ENCODE measurements at places on chromosomes 2 and 18.

DNA sequence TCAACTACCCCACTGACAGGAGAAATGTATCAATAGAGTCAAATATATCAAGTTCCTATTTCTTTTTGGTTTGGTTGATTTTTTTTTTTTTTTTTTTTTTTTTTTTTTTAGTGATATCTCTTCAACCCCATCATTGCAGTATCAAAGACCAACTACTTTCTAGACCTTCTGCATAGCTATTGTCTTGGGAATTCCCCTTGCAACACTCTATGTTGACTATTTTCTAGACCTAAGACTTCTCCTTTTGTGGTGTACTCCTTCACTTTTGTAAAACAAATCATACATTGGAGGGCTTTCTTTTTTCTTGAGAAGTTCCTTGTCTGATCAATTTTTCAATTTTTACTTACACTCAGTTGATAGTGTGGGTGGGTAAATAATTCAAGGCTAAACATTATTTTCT is 46.5 kb upstream of the NR4A2 start:
- no peak for DNase-seq

DNA sequence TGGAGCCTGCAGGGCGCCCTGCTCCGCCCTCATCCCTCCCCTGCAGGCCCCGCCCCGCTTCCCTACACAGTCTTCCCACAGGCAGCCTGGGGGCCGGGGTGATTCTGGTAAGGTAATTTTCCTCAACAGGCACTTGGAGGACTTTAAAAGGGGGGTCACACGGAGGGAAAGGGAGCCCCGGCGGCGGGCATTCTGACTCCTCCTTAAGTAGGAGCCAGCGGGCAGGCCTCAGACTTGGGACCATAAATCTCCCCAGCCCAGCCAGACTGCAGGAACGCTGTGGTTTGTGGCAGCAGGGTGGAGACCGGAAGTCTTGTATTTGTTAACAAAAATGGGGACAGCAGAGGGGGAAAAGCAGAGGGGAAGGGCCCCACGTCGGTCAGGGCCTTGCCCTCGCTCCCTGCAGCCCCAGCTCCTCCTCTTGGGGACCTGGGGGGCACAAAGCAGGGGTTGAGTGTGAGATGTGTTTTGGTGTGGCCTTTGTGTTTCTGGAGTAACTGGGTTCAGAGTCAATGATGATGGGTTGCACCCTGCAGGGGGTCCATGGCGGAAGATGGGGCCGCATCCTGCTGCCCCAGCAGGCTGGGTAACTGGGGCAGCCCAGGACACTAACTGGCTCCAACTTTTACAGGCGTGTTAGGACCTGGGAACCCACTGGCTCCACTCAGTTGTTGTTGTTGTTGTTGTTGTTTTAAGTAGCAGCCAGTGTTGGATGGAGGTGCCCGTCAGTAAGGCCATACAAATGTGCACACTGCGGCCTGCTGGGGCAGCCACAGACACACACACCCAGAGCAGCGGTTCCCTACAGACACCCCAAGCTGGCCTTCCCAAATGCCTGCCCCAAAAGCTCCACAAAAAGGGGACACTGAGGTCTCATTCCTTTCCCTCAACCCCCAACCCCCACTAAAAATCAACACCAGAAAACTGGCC is 27.7 kb downstream of the SMAD7 start:
- peak; percentile 55 for DNase-seq

DNA sequence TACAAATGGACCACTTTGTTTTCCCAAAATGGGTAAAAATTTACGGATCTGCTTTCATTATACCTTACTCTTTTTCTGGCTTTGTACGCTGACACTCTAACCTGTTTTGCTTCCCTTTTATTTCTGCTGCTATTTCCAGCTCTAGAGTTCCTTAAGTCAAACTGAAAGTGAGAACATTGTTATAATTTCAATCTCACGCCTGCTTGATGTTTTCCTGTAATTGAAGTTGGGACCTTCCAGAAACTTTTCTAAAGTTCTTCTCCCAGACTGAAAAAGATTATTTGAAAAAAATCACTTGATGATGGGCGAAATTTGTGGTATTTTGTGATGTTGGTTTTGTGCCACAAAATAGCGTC is 1.8 kb downstream of the GLS start:
- DNase-seq = no peak

- DNase-seq = no peak
These were observed 232.8 kb downstream of the TCF4 start for GRCh38 chr18:55355223-55355622.

GRCh38 chr2:44237221-44237620 is 38.1 kb upstream of the SLC3A1 start:
- no peak for DNase-seq

DNA sequence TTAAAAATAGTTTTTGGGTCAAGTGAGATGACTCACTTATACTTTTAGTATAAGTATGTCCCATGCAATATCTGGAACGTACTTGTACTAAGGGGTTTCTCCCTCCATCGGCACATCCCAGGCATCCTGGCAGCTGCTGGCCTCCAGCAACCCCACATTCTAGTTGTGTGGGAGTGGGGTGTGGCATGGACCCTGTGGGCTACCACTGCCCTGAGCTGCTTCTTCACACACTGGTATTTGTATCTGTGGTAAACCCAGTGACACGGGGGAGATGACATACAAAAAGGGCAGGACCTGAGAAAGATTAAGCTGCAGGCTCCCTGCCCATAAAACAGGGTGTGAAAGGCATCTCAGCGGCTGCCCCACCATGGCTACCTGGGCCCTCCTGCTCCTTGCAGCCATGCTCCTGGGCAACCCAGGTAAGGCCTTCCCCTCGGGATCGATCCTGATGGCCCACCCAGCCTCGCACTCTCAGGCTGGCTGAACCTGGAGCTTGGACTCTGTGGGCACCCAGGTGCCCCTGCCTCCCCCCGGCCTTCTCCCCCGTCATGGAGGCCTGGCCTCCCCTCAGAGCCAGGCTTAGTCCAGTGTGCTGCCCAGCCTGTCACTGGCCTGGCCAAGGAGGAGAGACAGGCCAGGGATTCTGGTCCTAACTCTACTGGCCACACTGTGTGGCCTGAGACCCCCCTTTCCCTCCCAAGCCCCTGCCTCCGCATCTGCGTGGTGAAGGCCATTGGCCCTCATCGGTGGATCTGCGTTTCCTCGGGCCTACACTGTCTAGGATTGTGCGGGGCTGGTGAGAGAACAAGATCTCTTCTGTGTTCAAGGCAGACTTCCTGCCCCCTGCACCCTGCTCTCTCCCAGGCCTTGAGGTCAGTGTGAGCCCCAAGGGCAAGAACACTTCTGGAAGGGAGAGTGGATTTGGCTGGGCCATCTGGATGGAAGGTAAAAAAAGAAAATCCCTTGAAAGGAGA is at the start of gene GNLY:
GNLY (plus strand) TSS at position 307 of the 974 bp plus-strand sequence; CDS start at position 368, 61 bp downstream.
- DNase-seq = no peak

DNA sequence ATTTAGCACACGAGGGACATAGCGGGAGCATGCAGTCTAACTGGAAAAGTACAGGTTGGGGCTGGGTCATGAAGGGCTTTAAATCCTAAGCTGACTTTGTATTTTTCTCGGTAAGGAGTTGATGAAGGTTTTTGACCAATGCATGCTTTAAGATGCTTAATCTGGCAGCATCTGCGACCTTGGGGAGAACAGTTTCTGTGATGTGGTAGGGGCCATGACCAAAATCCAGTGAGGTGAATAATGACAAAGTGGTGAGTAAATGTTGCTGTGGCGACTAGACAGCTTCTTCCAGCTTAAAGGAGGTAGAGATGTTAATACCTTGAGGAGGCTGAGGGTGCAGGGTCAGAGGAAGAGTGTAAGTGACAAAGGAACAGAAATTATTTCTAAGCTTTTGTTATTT is 174.6 kb upstream of the ALPP start:
- no peak for DNase-seq

GRCh38 chr2:159290289-159290907 is 3.9 kb upstream of the WDSUB1 start:
- peak; percentile 98 for DNase-seq
